ENCODE measurements at places on chromosomes 12 and 14.

GRCh38 chr12:120422892-120423456 lies 14.9 kb upstream of the COX6A1 start:
- DNase-seq: no peak

- no peak for DNase-seq
These were observed 227.9 kb downstream of the ALG10B start for GRCh38 chr12:38544330-38545066.

DNA sequence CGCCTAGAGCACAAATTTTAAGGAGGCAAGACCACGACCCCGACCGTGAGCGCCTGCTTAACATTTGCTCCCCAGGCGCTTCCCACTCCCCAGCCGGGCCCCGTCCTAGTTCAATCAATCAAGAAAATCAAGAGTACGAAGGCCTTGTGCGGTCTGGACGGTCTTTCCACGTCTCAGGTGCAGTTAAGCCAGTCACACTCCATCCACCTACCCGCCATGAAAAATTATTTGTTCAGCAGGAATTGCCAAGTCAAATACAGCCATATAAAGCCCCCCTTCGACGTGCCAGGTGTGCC lies 603 bp upstream of the LRR1 start:
- DNase-seq: peak; percentile 13

- no peak for DNase-seq
These were observed 668 bp downstream of the TMEM260 start for GRCh38 chr14:56580221-56580711.

GRCh38 chr14:67050896-67051295 lies 138.3 kb upstream of the GARIN2 start:
- DNase-seq: no peak

DNA sequence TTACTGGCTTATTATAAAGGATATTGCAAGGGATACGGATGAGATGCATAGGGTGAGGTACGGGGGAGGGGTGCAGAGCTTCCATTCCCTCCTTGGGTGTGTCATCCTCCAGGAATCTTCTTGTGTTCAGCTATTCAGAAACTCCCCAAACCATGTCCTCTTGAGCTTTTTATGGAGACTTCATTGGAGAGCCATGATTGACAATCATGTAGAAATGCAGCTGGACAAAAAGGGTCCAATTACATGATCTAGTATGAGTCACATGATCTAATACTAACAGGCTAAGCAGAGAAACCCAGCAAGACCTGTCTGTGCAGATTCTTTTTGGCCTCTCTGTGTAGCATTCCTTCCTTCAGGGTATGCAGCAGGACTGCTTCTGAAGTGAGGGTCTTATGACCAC lies 23.9 kb upstream of the FLVCR2 start:
- DNase-seq: no peak

GRCh38 chr14:94926176-94926575 lies 156.3 kb upstream of the GSC start:
- DNase-seq: no peak

GRCh38 chr14:103125098-103126070 lies 2.1 kb downstream of the TNFAIP2 start:
- DNase-seq: no peak

DNA sequence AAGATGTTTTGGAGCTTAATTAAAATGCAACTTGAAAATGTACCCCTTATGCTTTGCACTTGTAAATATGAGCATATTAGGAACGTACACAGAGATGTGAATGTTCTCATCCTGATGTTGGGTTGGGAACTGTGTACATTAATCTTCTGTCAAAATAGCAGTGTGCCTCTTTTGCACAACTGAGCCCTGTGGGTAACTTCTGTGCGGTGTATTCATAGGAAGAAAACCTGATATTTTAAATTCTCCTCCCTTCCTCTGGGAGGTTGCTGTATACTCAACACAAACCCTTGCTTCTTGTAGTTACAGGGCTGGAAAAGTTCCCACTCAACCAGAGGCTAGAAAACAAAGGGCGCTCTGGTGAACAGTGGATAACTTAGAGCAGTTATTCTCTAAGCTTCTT lies 18.7 kb downstream of the PTHLH start:
- DNase-seq: no peak

Data from KG1 (cell line).